ENCODE measurements at places on chromosomes 7 and 10. TPM values are rescaled to one million over a fixed set of nuclear protein-coding genes. Genes with fewer than 3 reads are reported as not detected.

The THSD7A gene
- total RNA-seq = 1.6 TPM

The INMT gene
- 15.8 TPM for total RNA-seq

The SUGCT gene
- 8.4 TPM for total RNA-seq

The SGCE gene
- 92.8 TPM for total RNA-seq

The TCTN3 gene
- total RNA-seq = 39.7 TPM

The CDHR1 gene
- 0.43 TPM for total RNA-seq

The CARD11 gene
- under 0.01 TPM for total RNA-seq

The GJD4 gene
- total RNA-seq = not detected
